Liver (tissue), 10 donors: ENCODE measurements at places on chromosomes 7 and 10. TPM values are rescaled to one million over a fixed set of nuclear protein-coding genes. Genes with fewer than 3 reads are reported as not detected.
A peak's percentile ranks its signal among the peaks of the same experiment; 100 is the strongest.

- H3K27ac ChIP-seq: peak overlapping the region; percentile 75
- no peaks in the 10 kb centered on the region for H3K27me3 ChIP-seq
- H3K4me1 ChIP-seq: no peaks in the 10 kb centered on the region
Observed at GRCh38 chr10:110865809-110866482, 5.8 kb upstream of the PDCD4 start.

- no peaks in the 10 kb centered on the region for H3K27me3 ChIP-seq
- no peak overlapping the region for H3K4me3 ChIP-seq
- H3K4me1 ChIP-seq: peaks cover 4% of the 10 kb centered on the region
- DNase-seq: no peak
- H3K36me3 ChIP-seq: no peaks in the 10 kb centered on the region
- no peak overlapping the region for H3K27ac ChIP-seq
Observed at GRCh38 chr10:113991091-113991860, 52.4 kb upstream of the ADRB1 start.

DNA sequence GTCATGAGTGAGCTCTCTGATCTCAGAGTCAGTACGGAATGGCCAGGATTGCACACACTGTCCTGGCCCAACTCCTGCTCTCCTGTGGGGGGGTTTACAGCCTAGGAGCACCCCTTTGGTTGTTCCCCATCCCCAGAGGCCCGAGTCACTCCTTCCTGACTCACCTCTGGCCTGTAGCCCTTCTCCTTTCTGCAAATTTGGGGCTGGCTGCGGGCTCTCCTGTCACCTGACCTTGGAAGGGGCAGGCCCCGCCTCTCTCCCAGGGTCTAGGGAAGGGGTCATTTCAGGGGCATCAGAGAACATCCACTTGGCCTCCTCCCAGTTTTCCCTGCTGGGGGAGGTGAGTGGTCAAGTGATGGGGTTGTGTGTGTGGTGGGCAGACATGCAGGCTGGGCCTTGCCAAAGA is 1.7 kb downstream of the NYAP1 start:
- no peaks in the 10 kb centered on the region for H3K36me3 ChIP-seq
- no peak overlapping the region for H3K4me3 ChIP-seq
- DNase-seq: peak; percentile 35

C10orf90 gene
- 0.05 TPM for total RNA-seq

PHYHIPL gene
- 2.5 TPM for total RNA-seq
